ENCODE measurements at places on chromosomes 1 and 21. TPM values are rescaled to one million over a fixed set of nuclear protein-coding genes. Genes with fewer than 3 reads are reported as not detected.

Gene KRTAP11-1
- total RNA-seq: not detected

Gene GJA4
- total RNA-seq: 2.0 TPM

Gene LRRC71
- total RNA-seq: not detected

Gene DIRAS3
- total RNA-seq: 2.2 TPM

Gene TNFSF18
- 2.0 TPM for total RNA-seq

Gene GJA8
- total RNA-seq: not detected

Gene TACSTD2
- total RNA-seq: 988 TPM

Gene KRTAP19-1
- not detected for total RNA-seq

Gene VCAM1
- total RNA-seq: 1.0 TPM

Gene CHIA
- total RNA-seq: not detected

Gene UBXN11
- total RNA-seq: 7.2 TPM

Gene PCP4L1
- total RNA-seq: 29.3 TPM

Gene MFAP2
- total RNA-seq: 5.3 TPM

Gene FCGR3A
- total RNA-seq: 1.00 TPM

Gene OR2T10
- not detected for total RNA-seq

Gene LAD1
- total RNA-seq: 328 TPM

Gene PADI3
- 3.3 TPM for total RNA-seq

Gene SLAMF9
- 0.28 TPM for total RNA-seq

Gene FCGR2B
- 0.80 TPM for total RNA-seq

Gene GJB4
- 1.4 TPM for total RNA-seq

Gene CELA3A
- not detected for total RNA-seq

Gene RRP15
- 12.4 TPM for total RNA-seq

Gene TMIGD3
- total RNA-seq: not detected

Gene HES4
- 15.7 TPM for total RNA-seq

Gene PPIAL4G
- total RNA-seq: not detected

Gene CATSPERE
- 0.64 TPM for total RNA-seq

Gene P3R3URF
- not detected for total RNA-seq

Gene OLFML3
- 1.6 TPM for total RNA-seq

Gene SPATA1
- 1.1 TPM for total RNA-seq

Gene DDR2
- total RNA-seq: 2.9 TPM

Gene SPRR5
- total RNA-seq: 3.5 TPM

Gene CLEC20A
- not detected for total RNA-seq

Gene AVPR1B
- not detected for total RNA-seq

Gene OVAAL
- not detected for total RNA-seq

Gene RIPK4
- 51.1 TPM for total RNA-seq

Gene TLCD4
- total RNA-seq: 0.32 TPM

Gene SLC5A9
- total RNA-seq: not detected

Gene RIMS3
- total RNA-seq: 2.2 TPM

All from esophagus mucosa (tissue), 1 donor.